ENCODE measurements at places on chromosomes 2 and 18. TPM values are rescaled to one million over a fixed set of nuclear protein-coding genes. Genes with fewer than 3 reads are reported as not detected.

GRCh38 chr18:47901624-47902362, 28.7 kb downstream of the SMAD2 start:
- peak overlapping the region; percentile 67 for H3K27ac ChIP-seq
- DNase-seq, result peak; percentile 37
- H3K36me3 ChIP-seq, result peaks cover 7% of the 10 kb centered on the region

The SF3B6 gene
- 146 TPM for polyA plus RNA-seq

The ZAP70 gene
- polyA plus RNA-seq, result 0.38 TPM

DNA sequence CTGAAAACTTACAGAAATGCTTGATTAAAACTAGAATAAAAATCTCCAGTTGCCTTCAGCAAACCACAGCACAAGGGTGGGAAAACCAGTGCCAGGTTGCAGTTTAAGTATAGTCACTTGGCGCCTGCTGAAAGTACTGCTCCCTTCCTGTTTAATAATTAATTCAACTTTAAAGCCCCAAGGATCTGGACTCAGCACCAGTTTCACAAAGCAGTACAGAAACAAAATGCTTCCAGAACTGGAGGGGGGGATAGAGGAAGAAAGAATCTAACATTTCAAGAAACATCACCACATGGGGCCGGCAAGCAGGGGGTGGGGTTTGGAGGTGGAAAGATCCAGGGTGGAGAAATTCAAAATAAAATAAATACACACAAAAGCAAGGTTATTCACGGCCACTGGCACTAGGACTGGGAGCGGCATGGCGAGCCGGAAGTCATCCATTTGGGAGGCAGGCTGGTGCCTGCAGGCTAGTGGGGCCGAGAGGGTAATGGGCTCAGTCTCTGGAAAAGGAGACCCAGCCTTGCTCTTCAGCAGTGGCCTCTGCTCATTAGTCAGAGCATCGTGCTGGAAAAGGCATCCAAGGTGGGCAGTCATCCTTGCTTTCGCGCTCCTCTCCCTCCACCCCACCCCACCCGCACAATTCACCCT, 85.8 kb downstream of the POU3F3 start:
- H3K36me3 ChIP-seq, result no peaks in the 10 kb centered on the region
- H3K27ac ChIP-seq, result no peak overlapping the region
- no peak for DNase-seq
- no peaks in the 10 kb centered on the region for H3K4me1 ChIP-seq
- H3K4me3 ChIP-seq, result no peak overlapping the region

The REG1B gene
- not detected for polyA plus RNA-seq

The RNF125 gene
- polyA plus RNA-seq, result 26.3 TPM

DNA sequence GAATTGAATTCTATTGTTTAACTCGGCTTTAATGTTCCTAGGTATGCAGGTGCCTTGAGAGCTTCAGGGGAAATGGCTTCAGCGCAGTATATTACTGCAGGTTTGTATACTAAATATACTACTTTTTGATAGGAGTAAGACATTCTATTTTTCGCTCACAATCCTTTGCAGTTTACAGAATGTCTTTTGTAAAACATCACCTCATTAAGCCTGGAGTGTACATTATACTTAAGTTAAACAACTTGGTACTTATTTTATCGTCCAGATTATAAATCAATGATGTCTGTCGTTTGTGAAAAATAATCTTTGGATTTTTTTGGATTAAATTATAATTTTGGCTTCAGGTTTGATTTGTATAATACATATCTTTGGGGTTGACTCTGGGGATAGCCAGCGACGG, 34.4 kb downstream of the USP14 start:
- H3K27ac ChIP-seq, result no peak overlapping the region
- no peak for DNase-seq
- no peaks in the 10 kb centered on the region for H3K27me3 ChIP-seq
- H3K36me3 ChIP-seq, result peaks cover 25% of the 10 kb centered on the region

DNA sequence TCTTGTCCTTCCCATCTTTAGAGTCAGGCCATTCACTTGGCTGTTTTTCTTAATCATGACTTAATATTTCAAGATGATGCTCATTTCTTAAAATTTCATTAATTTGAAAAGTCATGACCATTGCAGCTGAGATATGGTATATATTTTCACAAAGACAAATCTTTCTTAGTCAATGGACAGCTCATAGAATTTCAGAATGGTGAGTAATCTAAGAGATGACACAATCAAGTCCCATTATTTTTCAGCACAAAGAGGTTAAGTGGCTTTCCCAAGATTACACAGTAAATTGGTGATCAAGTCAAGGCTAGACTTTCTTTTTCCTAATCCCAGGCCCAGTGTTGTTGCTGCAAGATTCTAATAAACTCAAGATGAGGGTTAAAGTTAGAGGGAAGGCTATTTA, 34.4 kb upstream of the NT5C1B start:
- no peaks in the 10 kb centered on the region for H3K4me1 ChIP-seq
- H3K27ac ChIP-seq, result no peak overlapping the region
- H3K36me3 ChIP-seq, result no peaks in the 10 kb centered on the region
- H3K4me3 ChIP-seq, result no peak overlapping the region

DNA sequence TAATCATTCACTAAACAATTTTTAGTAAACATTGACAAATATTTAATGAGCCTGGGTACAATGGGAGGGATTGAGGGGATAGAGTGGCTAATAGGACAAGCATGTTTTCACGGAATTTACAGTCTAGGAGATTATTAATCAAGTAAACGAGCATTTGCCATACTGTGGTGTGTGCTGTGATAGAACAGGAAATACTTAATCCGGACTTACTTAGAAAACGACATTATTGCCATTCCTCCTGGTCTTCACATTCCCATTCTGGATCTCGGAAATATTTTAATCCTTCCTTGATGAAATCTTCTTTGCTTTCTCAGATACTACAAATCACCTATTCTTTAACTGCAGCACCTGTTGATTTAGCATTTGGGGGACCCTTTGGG, 905 bp downstream of the TTLL4 start:
- DNase-seq, result no peak
- peak overlapping the region; percentile 98 for H3K27ac ChIP-seq
- peak overlapping the region; percentile 85 for H3K4me3 ChIP-seq
- H3K27me3 ChIP-seq, result no peaks in the 10 kb centered on the region
- H3K4me1 ChIP-seq, result peaks cover 55% of the 10 kb centered on the region
- H3K36me3 ChIP-seq, result no peaks in the 10 kb centered on the region

- no peaks in the 10 kb centered on the region for H3K36me3 ChIP-seq
- H3K4me3 ChIP-seq, result no peak overlapping the region
- H3K27me3 ChIP-seq, result no peaks in the 10 kb centered on the region
- no peak overlapping the region for H3K27ac ChIP-seq
These were observed 433.0 kb downstream of the ZEB2 start for GRCh38 chr2:144086965-144087364.

The DOK1 gene
- polyA plus RNA-seq, result 53.6 TPM

GRCh38 chr2:178238154-178238521, 43.8 kb downstream of the OSBPL6 start:
- no peak overlapping the region for H3K4me3 ChIP-seq
- no peak overlapping the region for H3K27ac ChIP-seq
- H3K36me3 ChIP-seq, result no peaks in the 10 kb centered on the region
- H3K4me1 ChIP-seq, result no peaks in the 10 kb centered on the region
- no peaks in the 10 kb centered on the region for H3K27me3 ChIP-seq

The RBM44 gene
- 0.07 TPM for polyA plus RNA-seq

All from CD14-positive monocyte (primary cell).